ENCODE measurements at places on chromosomes 6 and 20.

GRCh38 chr6:125519367-125519766 is 217.6 kb upstream of the HDDC2 start:
- no peak for DNase-seq

DNA sequence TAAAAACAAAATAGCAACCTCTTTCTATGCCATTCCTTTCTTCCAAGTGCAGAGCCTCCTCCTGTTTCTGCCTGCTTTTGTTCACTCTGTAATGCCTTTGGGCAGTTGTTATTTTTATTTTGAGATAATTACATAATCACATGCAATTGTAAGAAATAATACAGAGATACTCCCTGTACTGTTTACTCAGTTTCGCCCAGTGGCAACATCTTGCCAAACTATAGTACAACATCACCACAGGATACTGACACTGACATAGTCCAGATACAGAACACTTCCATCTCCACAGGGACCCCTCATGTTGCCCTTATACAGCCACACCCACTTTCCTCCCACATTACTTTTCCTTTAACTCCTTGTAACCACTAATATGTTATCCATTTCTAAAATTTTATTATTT is 59.7 kb downstream of the BANF2 start:
- no peak for DNase-seq

GRCh38 chr20:46049815-46050214 is 20.8 kb downstream of the SLC12A5 start:
- no peak for DNase-seq

DNA sequence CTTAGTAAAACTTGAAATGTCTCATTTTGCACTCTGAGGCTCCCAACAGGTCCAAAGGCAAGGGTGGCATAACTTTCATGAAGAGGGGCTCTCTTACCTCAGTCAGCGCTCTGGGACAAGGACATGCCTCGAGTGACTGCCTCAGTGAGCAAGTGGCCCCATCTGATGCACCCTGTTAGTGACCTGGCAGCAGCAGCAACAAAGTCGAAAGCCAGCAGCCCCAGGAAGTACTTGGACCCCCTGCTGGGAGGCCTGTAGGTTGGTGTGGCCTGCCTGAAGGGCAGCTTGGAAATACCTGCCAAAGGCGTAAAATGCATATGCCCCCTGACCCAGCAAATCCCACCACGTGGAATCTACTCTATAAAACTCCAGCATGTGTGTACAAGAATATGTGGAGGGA is 13.2 kb downstream of the MAP1LC3A start:
- DNase-seq, result no peak

DNA sequence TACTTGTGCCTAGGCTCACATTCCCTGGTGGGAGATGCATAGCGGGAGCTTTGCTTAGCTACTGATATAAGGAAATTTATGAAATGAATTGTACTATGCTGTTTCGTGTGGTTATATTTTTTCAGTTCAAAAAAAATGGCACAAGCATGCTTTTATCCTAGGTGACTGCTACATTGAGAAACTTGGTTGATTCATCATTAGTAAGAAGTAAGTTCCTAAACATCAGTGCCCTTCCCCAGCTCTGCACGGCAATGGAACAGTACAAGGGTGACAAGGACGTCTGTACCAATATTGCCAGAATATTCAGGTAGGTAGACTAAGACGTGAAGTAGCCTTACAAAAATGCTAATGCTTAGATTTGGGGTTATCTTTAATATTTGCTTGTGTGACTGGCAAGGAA is 79.7 kb downstream of the ARMC2 start:
- DNase-seq, result no peak

- no peak for DNase-seq
These were observed 52.5 kb downstream of the MAFB start for GRCh38 chr20:40636486-40636885.
